Right hindlimb (tissue), 1 donor: ENCODE measurements at places on chromosomes 5 and 9.

DNA sequence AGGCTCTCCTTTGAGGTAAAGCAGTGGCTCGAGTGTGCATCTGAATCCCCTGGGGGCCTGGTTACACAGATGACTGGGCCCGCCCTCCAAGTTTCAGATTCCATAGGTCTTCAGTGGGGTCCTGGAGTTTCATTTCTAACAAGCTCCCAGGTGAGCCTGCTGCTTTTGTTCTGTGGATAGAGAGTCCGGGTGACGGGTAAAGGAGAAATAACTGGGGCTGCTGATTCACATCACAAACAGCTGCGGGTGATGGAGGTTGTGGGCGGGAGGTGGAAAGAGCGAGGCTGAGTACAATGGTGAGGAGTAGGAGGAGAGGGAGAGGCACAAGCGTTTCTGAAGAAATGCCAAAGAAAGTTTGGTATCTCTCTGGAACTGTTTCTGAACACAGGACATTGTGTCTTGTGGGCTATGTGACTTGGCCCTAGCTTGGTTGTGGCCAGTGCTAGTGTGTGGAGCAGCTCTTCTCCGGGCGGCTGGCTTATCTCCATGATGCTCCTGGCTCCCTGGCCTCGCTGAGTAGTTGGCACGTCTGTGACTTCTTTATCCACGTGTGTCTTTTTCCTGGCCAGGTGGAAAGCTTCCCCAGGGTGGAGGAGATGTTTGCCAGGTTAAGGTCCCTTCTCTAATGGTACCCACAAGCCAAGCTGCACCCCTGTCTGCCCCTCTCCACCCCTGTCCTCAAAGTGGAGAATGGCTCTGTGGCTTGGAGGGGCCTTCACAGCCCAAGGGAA lies 61.7 kb downstream of the HSPA4 start:
- no peak for DNase-seq

- DNase-seq = no peak
These were observed 90.8 kb downstream of the SUSD1 start for GRCh38 chr9:112084334-112084733.

DNA sequence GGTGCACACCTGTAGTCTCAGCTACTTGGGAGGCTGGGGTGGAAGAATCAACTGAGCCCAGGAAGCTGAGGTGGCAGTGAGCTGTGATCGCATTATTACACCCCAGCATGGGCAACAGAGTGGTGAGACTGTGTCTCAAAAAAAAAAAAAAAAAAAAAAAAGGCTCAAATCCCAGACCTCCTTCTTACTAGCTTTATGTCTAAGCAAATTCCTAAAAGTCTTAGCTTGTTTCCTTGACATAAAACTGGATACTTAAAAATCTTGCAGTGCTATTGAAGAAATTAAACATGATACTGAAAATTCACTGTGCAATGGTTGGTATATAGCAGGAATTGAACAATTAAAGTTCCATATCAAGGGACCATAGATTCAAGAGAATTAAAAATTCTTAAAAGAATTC lies 45.0 kb downstream of the PCDHGC5 start:
- DNase-seq = no peak

DNA sequence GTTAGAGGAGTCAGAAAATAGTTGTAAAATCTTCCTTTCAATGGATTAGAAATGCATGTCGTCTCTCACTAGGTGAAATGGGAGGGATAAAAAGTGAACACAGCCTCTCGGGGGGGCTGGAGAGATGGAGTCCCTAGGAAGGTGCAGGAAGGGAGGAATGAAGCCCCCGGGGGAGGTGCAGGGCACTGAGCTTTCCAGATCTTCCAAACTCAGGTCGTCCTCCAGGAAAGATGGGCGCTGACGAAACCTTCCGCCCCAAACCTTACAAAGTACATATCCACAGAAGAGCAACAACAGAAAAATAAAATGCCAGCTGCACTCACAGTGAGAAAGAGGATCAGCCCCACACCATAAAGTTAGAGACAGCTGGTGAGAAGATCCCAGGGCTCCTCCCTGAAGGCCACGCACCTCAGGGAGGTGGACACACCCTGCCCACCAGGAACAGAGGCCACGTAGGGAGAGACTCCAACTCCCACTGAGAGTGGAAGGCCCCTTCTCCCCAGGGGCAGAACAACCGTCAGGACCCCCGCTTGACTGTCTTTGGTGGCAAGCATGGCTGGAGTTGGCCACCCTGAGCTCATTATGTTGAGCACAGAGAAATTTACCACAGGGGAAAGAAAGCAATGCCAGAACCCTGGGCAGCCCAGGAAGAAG lies 174.3 kb downstream of the AUH start:
- no peak for DNase-seq

DNA sequence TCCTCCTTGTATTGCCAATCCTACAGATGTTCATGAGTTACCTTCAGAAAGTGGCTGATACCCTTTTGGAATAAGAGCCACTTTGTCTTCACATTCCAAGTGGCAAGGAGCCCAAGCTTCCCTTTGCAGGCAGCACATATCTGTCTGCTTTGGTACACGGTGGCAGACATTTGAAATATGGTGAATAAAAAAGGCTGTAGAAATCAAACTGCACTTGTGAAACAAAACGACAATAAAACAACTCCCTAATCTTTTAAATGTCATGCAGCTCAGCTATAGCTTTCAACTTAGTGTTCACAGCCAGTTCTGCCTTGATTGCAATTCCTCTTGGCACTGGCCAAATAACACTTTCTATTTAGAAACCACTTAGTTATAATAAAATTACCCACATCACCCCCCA lies 35.0 kb upstream of the DMAC1 start:
- no peak for DNase-seq

DNA sequence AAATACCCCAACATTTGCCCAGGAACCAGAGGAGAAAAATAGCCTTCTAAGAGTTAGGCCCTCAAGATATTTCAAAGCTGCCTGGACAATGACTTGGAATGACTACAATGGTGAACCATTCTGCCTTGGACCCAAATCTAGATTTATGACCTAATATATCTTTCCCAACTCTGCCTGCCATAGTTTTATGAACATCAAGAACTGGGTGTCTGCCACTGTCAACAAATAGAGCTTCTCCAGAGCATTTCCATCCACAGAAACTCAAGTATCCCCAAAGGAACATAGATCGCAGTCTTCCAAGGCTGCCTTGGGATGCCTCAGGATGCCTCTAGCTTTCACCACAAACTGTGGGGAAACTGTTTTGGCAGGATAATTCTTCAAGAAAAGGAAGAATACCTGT lies 48.2 kb upstream of the NFIB start:
- DNase-seq = no peak

GRCh38 chr5:178221853-178222252 lies 10.7 kb downstream of the PHYKPL start:
- DNase-seq = no peak

- DNase-seq = no peak
These were observed 25.9 kb upstream of the PIK3R1 start for GRCh38 chr5:68189613-68190012.

DNA sequence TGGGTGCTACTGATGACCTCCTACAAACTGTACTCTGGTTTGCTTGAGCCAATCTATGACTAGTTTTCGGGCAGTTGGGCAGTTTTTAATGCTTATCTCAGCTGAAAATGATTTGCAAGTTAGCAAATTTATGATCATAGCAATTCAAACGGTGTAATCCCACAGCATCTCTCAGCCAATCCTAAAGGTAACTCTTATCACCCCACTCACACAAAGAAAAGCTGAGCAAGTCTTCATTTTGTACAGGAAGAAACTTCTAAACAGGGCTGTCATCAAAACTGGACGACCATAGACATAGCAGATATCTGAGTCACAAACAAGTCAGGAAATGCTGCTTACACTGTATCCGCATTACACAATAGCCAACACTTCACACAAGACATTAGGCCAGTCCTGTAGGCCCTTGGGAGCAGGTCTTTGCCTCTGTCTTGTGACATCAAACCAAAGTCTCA lies 2.6 kb upstream of the ENC1 start:
- no peak for DNase-seq

DNA sequence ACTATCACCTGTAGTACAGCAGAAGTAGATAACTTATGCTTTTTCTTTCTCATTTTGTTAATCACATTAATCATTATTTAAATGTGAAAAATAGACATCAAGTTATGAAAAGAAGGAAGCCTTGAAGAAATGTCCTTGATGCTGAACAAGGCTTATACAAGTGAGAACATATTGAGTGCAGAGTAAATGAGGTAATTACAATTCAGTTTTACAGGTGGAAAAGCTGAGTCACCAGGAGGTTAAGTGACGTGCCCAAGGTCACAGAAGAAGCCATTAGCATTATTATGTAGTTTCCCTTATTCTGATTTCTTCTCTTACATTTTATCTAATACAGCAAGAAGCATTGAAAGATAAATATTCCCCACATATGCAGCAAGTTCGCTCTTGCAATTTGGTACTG lies 998.5 kb upstream of the CDH6 start:
- DNase-seq = no peak

DNA sequence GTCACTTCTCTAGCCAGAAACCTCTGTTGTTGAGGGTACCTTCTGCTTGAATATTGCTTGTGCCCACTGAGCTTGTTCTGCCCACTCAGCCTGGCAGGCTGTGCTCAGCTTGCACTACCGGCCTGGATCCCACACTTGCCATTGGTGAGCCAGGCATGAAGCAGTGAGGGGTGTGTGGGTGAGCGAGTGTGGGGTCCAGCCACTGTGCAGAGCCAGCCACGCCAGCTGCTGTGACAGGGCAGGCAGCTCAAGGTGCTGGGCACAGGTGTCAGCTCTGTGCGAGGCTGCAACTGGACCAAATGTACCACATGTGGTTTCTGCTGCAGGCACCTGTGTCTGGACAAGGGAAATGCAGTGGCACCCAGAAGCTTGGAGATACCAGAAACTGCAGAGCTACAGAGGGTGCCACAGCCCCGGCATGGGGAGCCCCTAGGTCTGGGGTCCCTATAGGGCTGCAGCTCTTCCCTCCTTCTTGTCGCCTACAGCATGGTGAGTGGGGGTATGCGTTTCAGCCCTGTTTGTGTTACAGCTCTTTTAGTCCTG lies 305.1 kb upstream of the RIOK2 start:
- DNase-seq = no peak

GRCh38 chr5:80754900-80755299 lies 100.1 kb upstream of the DHFR start:
- DNase-seq = peak; percentile 50

- DNase-seq = peak; percentile 15
These were observed 6.6 kb upstream of the FBP1 start for GRCh38 chr9:94645901-94646300.

DNA sequence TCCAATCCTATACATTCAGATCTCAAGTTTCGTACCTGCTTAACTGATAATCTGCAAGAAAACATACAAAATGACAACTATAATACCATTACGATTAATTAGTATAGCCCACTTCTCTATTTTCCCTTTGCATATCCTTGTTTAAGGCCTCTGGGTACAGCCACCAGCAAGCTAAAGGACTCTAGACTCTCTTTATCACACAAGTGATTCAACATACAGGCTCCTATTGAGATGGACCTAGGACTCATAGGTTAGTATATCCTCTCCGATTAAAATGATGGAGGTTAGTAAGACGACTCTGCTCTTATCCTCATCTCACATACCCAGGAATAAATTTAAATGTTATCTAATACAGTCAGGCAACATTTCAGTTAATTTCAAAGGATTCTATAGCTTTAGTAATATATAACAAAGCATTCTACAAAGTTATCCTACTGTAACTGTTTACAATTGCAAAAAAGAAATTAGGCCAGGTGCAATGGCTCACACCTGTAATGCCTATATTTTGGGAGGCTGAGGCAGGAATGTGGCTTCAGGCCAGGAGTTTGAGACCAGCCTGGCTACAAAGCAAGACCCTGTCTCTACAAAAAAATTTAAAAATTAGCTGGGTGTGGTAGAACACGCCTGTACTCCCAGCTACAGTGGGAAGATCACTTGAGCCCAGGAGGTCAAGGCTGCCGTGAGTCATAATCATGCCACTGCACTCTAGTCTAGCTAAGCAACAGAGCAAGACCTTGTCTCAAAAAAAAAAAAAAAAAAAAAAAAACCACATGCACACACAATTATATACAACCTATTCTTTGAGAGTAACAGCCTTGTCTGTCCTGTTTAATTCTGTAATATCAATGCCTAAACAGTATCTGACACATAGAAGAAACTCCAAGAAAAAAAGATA lies 15.4 kb downstream of the HAUS6 start:
- no peak for DNase-seq

DNA sequence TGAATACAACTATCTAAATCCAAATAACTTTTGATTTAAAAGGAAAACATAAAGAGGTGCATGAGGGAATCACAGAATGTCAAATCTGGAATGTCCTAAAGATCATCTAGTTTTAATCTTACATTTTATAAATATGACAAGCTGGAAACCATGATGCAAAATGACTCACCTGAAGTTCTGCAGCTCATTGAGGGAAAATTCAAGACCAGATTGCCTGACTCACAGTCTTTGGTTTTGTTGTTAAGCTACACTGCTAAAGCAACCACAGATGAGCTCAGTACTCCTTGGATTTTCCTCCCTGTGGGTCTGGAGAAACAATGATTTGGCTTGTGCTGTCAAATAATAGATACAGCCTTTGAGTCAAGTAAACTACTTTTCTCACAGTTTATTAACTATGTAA lies 19.1 kb upstream of the EDIL3 start:
- no peak for DNase-seq

DNA sequence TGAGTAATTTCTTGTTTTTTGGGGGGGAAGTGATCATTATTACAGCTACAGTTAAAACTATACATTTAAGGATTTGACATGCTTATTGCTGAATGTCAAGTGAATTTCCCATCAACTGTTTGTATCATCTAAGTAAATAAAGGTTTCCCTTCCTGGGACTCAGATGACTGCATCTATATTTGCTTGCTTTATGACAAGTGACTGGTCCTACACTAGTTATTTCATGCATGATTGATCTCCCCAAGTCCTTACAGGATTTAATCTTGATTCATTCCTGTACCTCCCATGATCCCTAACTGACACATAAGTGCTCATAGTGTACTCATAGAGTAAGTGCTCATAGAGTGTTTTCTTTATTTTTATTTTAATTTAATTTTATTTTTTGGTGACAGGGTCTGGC lies 2.8 kb downstream of the TXNDC8 start:
- no peak for DNase-seq

- DNase-seq = no peak
These were observed 52.7 kb downstream of the DENND4C start for GRCh38 chr9:19283072-19283710.

- DNase-seq = peak; percentile 36
These were observed 419.9 kb upstream of the GRAMD2B start for GRCh38 chr5:126003309-126003708.

- DNase-seq = no peak
These were observed 6.1 kb upstream of the TOPORS start for GRCh38 chr9:32558408-32558934.

GRCh38 chr9:94717761-94718160 lies 8.7 kb upstream of the AOPEP start:
- no peak for DNase-seq
